Activated CD4-positive, alpha-beta T cell treated with anti-CD3 and anti-CD28 coated beads, Interleukin-2, amount 50 U/mL, for 48 hours (primary cell): ENCODE measurements at places on chromosomes 4 and X.
A peak's percentile ranks its signal among the peaks of the same experiment; 100 is the strongest.

DNA sequence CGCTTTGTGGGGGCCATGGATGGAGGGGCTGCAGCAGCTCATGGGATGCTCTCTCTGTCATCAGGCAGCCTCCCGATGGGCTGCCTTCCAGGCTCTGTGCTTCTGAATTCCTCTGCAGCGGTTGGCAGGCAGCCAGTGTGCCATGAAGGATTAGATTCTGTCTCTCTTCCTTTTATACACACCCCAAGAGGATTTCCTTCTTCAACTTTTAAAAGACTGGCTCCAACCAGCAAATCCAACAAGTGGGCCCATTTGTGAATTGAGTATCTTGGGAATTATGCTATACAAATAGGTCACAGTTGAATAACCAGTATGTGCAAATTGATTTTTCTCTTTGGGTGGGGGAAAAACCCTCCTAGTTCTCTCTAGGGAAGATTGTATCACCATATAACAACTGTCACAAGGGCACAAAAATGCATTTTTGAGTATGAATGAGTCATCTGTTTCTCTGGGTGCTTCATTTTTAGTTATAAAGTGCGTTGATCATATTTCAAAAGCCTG is 96.8 kb upstream of the FAT1 start:
- DNase-seq: no peak

DNA sequence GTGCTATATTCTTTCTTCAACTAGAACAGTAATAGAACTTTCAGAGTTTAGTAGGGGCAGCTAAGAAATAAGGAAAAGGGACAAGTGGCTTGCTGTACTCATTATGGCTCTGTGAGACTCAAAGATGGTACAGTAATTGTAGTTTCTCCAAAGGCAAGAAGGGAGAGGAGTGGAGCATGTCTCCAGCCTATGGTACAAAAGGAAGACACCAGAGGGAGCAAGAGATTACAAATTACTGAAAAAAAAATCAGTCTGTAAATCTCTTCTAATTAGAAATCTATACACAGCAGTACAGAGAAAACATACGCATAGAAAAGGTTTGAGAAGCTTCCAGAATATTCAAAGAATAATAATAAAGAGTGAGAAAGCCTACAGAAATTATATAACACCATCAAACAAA is 61.4 kb downstream of the KLHL4 start:
- no peak for DNase-seq

GRCh38 chr4:164770010-164770724 is 16.2 kb downstream of the SMIM31 start:
- no peak for DNase-seq

DNA sequence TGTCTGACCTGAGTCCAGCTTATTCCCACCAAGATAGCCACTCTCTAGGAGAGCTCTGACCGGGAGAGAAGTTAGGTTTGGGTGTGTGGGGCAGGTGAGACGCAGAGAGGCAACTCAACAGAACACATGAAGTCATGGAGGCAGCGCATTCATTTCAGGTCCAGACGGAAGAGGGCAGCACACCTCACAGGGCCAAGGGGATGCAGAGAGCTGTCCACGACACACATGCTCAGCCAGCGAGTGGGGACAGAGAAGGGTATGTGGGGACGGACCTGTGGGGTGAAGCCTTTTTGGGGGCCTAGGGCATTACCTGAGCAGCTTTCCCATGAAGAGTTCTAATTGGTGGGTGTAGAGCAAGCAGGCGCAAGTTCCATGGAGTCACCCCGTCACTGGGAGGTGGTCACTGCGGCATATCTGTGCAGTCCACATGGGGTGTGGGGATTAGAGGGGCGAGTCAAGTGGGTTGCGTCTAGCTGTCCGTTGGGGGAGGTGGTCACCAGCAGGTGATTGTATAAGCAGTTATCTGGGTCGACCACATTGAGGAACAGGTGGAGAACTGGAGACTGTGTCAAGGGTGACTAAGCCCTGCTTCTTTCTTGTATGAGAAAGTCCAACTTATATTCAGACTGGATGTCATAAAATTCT is 24.3 kb upstream of the UXT start:
- DNase-seq: no peak

GRCh38 chr4:172104539-172104938 is 291.3 kb downstream of the GALNTL6 start:
- DNase-seq: no peak

DNA sequence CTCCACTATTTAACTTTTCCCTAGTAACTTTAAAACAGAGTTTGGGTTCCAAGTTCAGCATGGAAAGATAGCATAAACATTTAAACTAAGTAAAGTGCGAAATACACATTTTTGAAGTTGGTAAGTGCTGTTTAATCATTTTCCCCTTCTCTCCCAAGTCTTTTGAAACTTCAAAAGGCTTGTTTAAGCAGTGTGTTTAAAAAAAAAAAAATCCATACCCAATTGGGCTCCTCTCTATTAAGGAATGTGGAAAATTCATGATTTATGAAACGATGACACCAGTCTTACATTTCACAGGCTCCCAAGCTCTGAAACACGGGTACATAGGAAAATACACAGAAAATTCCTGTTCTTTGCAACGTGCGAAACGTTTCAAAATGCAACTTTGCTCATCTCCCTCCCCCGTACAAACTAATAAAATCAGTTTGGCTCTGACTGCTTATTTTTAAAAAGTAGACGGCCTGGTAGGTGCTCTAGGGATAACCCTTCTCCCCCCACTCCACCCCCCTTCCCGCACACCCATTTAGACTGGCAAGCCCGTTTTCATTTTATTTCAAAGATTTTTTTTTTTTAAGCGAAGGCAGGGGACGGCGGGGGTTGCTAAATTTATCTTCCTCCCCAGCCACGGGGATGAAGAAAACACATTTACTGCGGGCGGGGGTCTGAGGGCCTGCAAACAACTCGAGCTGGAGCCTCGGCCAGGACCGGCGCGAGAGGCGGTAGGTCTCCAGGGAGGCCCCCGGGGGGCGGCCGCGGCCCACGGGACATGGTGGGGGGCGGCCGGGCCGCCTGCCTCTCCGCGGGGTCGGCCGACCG is 786 bp upstream of the ZFX start:
- DNase-seq: peak; percentile 10

DNA sequence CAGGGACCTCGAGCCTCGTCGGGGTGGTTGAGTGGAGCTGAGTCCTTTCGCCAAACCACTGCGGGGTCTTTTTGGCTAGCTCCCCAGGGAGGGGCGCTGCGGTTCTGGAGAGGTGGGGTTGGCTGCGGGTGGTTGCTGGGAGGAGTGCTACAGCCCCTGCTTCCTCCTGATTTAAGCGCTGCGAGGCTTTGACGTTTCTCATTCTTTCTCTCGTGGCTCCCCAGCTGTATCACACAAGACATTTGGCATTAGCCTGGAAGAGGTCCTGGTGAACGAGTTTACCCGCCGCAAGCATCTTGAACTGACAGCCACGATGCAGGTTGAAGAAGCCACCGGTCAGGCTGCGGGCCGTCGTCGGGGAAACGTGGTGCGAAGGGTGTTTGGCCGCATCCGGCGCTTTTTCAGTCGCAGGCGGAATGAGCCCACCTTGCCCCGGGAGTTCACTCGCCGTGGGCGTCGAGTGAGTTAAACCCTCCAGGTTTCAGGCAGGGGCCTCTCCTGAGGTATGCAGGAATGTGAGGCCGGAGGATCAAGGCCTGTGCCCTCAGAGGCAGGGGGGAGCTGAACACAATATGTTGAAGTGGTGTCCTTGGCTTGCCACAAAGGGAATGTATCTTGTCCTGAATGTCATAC is 25.5 kb downstream of the ARHGAP36 start:
- DNase-seq: no peak

DNA sequence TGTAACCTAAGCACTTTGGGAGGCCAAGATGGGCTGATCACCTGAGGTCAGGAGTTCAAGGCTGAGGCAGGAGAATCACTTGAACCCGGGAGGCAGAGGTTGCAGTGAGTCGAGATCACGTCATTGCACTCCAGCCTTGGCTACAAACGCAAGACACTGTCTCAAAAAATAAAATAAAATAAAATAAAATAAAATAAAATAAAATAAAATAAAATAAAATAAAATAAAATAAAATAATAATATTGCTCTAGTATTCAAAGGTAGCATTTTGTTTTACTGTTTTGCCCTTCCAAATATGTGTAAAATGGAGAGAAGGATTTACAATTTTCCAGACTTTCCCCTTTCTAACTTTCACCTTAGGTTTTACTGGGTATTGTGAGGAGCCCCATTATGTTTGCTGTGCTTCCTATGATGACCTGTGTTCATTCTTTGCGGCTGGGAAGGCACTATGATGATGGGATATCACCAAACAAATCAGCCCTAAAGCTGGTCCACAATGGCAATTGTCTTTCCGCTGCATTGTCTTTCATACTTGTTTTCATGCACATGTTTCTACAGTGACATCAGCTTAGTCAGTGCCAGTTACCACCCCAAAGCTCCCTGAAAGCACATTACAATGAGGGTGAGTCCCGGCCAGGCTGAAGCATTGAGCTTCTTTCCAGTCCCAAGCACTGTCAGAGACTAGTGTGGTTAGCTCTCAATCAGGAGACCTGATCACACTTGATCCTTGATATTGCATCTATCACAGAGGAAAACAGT is 50.8 kb downstream of the DTHD1 start:
- DNase-seq: peak; percentile 40
